NCI-H187 (cell line): ENCODE measurements at places on chromosomes 16 and 17.

- no peak for DNase-seq
Measured at GRCh38 chr16:89095491-89095951, 1.9 kb downstream of the ACSF3 start.

- DNase-seq: no peak
Measured at GRCh38 chr17:31786796-31787481, 72.1 kb downstream of the COPRS start.

DNA sequence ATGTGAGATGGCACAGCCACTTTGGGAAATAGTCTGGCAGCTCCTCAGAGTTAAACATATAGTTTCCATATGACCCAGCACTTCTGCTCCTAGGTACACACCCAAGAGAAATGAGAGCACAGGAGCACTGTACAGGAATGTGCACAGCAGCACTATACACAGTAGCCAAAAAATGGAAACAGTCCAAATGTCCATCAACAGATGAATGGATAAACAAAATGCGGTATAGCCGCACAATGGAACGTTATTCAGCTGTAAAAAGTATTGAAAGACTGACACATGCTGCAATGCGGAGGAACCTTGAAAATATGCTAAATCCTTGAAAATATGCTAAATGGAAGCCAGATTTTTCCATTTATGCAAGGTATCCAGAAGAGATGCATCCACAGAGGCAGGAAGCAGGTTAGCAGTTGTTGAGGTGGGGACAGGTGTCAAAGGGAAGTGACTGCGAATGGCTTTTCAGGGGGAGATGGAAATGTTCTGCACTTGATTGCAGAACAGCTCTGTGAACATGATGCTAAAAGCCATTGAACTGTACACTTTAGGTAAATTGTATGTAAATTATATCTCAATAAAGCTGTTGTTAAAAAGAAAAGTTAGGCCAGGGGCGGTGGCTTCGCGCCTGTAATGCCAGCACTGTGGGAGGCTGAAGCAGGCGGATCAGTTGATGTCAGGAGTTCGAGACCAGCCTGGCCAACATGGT lies 80.7 kb downstream of the MPRIP start:
- DNase-seq: no peak

- no peak for DNase-seq
Measured at GRCh38 chr17:58079300-58080033, 3.8 kb upstream of the DYNLL2 start.

DNA sequence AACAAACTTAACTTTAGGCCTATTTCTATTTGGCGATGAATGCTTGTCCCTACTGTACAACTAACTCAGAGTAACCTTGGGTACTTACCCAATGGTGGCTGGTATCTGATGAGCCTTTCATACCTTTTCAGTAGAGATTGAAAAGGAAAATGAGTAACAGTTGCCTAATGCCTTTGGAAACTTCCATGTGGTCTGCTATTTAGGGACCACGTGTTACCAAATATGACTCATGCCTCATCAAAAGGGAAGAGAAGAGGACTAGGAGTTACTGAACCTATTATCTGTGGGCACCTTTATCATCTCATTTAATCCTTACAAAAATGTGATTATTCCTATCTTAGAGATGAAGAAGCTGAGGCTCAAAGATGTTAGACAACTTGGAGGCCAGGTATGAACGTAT lies 8.1 kb downstream of the MYOCD start:
- no peak for DNase-seq

DNA sequence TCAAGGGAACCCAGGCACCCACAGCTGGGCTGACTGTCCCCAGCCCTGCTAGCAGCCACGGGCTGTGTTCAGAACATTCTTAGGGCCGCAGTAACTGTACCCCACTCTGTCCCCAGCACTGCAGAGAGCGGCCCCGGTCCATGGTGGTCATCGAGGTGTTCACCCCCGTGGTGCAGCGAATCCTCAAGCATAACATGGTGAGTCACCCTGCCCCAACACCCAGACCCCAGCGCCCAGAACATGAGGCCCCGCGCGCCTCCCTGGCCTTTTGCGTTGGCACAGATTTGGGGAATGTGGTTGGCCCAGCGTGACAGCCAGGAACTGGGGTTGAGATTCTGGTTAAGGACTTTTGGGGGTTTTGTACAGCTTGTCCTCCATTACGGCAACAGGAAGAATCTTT lies 114.9 kb upstream of the PLCG2 start:
- DNase-seq: no peak

DNA sequence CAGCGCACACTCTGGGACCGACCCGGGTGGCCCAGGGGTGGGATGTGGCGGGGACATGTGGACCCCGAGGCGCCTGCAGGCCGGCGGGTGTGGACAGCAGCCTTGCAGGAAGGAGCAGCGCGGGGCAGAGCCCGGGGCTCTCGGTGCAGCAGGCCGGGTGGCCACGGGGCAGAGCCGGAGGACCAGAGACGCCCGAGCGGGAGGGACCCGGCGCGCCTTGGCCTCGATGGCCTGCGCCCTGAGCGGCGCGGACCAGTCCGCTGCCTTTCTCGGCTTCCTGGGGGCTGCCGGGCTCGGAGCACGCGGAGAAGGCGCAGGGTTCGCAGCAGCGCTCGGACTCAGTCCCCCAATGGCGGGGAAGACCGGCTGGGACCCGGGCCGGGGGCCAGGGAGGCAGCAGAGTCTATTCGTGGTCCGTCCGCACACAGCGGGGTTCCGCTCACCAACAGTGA lies 43.4 kb downstream of the OSBPL7 start:
- no peak for DNase-seq

DNA sequence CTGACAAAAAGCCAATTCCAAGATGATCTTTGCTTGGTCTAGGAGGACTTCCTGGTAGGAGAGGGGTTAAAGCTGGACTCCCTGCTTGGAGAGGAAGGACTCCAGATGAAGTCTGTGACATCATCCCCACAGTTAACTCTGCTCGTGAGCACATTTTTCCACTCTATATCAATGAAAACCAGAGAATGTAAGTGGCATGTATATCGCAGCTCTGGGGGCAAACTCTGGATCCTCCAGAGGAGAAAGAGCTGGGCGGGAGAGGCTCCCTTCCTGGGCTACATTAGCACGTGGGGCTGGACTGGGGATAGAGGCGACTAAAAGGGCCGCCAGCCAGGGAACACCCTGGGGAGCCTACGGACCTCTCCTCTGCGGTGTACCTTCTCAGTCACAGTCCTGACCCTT lies 34.1 kb downstream of the HIC1 start:
- DNase-seq: no peak

DNA sequence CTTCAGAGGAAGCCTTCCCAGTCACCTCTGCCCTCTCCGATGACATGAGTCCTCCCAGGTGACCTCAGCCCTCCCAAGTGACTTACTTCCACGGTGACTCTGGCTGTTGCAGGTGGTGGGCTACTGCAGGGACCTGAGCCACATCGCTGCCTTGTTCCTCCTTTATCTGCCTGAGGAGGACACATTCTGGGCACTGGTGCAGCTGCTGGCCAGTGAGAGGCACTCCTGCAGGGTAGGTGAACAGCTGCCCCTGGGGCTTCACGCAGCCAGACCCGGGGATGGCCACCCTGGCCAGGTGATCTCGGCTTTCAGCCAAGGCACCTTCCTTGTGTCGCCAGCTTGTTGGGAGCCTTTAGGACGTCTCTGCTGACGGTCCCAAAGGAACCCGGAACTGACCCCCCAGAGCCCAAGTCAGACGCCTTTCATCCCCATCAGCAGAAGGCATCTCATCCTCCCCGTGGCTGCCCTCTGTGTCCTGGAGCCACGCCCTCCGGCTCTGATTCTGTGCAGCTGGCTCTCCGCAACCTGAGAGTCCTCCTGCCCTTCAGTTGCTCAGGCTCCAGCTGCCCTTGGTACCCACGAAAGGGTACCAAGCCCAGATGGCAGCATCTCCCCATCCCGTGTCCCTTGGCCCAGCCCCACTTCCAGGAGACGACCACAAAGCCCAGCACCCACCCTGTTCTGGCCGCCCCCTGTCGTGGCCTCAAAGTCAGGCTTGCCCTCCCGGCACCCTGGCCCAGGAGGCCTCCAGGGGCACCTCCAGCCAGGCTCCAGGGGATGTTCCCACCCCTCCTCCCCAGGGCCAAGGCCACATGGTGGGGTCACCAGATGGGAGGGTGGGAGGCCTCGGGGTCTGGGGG lies 81.7 kb downstream of the GOSR1 start:
- DNase-seq: no peak

DNA sequence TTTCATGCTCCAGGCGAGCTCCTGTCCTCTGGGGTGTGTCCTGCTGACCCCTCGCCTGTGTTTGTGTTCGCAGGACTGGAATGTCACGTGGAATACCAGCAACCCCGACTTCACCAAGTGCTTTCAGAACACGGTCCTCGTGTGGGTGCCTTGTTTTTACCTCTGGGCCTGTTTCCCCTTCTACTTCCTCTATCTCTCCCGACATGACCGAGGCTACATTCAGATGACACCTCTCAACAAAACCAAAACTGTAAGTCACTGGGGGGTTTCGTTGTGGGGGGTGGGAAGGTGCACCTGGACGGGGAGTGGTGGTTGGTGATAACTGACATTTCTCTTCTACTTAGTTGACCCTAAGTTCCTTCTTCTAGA lies 58.3 kb downstream of the ABCC1 start:
- no peak for DNase-seq

DNA sequence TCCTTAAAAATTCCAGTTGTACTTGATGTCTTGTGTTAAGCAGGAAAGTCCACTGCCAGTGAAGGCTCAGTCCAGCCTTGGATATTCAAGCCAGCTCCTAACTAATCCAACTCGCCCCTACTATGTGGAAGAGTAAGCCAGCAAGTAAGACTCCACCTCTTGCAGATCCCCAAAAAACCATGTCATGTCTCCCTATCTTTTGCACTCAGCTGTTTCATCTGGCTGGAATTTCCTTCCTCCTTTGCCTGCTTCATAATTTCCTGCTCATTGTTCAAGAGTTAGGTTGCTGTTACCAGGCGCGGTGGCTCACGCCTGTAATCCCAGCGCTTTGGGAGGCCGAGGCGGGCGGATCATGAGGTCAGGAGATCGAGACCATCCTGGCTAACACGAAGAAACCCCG lies 37.8 kb downstream of the RBBP6 start:
- no peak for DNase-seq

DNA sequence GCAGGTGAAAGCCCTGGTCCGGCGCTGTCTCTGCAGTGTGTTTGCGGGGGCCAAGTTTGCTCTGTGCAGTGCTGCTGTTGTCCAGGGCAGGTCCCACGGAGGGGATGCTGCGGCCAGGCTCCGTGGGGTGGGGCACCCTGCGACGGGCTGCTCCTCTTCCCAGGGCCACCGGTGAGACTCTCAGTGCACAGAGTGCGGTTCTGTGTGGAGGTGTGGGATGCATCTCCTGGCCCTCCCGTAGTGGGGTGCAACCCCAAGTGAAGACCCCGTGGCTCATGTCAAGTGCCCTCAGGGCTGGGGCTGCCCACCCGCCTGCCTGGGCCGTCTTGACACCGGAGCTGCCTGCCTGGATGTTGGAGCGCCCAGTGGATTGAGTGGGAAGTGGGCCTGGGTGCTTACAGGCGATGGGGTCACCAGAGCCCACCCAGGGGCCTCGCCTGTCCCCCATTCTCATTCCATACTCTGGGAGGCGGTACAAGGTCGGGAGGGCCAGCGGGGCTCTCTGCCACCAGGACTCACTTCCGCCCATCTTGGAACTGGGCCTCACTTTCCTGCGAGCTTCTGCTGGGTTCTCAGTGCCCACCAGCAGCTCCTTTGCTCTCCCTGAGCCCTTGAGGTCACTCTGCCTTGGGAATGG lies 119.9 kb downstream of the BANP start:
- DNase-seq: no peak

- no peak for DNase-seq
Measured at GRCh38 chr17:15261802-15262290, 3.3 kb downstream of the PMP22 start.

DNA sequence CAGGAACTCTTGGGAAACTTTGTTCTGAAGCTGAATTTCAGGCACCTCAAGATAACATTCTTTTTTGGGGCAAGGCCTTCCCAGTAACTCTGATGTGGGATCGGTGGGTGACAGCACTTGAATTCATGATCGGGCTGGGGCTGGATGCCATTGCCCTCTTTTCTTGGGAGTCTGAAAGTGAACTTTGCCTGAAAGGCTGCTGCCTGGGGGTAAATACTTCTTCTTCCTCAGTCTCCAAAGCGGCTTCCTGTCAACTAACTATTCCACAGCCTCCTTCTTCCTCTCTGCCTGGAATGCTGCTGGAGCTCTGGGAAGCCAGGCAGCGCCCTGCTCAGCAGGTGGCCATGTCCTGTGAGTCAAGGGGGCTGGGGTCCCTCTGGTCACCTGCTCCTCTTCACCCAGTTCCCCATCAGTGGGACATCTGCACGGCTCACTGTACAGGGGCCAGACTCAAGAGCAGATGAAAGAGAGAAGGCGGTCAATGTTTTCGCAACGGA lies 79.5 kb downstream of the WIPI1 start:
- no peak for DNase-seq

GRCh38 chr17:42387661-42388380 lies 421 bp downstream of the STAT3 start:
- no peak for DNase-seq

DNA sequence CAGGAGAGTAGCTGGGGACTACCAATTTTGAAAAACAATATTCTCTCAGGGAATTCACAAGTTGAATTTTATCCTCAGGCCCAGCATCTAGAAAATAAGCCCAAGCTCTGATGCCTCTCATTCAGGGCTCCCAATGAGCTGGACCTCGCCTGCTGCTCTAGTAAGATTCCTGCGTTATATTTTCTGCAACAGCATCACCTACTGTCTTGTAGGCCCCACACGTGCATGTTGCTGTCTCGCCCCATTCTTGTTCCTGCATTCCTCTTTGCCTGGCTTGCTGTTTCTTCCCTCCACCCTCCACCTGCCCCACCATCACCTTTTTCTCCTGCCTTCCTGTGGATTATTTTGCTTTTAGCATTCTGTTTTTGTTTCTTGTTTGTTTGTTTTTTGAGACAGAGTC lies 8.3 kb upstream of the ST6GALNAC2 start:
- no peak for DNase-seq

GRCh38 chr16:75059411-75059810 lies 57.2 kb downstream of the LDHD start:
- no peak for DNase-seq

- DNase-seq: no peak
Measured at GRCh38 chr16:88553739-88554138, 16.5 kb upstream of the ZC3H18 start.

DNA sequence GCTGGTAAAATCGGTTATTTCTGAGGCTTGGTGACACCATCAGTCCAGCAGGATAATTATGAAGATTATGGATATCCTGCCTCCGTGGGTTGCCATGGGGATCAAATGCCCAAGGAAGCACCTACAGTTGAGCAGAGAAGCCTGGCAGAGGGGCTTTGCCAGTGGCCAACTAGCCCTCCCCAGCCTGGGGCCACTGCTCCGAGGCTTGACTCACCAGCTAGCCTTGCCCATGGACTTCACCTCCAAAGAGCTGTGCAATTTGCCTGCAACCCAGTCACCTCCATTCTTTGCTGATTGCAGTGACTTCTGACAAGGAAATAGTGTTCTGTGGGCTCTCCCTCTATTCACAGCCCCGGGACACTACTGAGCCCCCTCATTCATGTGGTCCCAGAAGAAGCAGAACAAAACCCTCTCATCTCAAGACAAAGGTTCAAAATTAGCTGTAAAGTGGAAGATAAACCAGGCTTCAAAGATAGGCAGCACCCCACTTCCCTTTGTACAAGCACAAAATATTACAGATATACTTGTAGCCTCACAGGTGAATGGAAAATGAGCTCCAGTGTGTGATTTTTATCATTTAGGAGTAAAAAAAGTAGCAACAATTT lies 1.6 kb downstream of the PECAM1 start:
- no peak for DNase-seq

- no peak for DNase-seq
Measured at GRCh38 chr16:4850211-4850610, 2.9 kb downstream of the UBN1 start.
